Type B pancreatic cell (in vitro differentiated cells): ENCODE measurements at places on chromosomes 4 and X.

DNA sequence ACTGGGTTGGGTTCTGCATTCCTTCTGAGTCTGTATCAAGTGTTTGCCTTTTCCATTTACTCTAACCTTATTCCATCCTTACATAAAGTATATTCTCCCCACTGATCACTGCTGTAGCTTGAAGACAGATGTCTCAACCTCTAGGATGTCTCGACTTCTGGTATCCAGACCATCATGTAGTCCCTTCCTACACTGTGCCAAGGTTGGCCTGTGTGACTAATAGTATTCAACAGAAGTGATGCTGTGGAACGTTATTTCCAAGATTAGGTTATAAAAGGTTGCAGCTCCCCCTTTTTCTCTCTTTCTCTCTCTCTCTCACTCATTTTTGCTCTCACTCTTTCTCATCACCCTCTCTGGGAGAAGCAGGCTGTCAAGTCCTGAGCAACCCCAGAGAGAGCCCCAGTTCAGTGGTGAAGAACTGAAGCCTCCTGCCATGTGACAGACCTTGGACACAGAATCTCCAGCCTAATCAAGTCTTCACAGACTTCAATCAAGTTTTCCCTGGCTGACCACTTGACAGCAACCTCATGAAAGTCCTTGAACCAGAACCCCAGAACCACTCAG is 75.4 kb downstream of the PRDM5 start:
- no peak for DNase-seq

GRCh38 chr4:36392024-36392423 is 110.6 kb downstream of the DTHD1 start:
- DNase-seq = no peak

DNA sequence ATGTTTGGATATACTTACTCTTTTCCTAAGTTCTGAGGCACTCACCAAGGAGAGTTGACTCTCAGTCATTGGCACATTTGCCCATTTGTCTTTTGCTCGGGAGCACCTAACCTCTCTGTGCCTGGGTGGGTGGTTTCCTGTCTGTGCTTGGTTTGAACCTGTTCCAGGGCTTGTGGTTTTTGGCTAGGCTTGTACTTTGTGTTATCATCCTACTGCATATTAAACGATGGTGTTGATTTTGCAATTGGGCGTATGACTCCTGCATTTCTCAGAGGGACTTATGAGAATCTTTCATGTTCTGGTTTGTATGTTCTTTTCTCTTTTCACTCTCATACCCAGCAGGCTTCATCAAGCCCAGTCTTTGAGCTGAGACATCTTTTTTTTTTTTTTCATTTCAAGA is 161.7 kb downstream of the BTC start:
- no peak for DNase-seq

DNA sequence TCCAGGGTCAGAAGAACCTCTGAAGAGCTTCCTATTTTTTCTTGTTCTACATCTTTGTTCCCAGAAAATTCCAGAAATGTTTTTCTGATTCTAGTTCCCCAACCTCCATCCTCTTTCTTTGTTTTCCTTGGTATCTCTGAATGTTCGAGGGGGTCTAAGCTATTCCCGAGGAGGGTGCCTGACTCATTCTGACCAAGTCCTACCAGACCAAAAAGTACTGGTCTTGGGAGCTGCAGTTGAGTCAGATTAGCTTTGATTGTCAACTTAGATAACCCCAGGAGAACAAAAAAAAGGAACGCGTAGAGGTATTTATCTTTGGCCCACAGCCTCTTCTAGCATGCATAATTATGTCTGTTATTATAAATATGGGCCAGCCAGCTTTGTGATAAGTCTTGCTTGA is 12.1 kb upstream of the TENM3 start:
- DNase-seq = no peak

DNA sequence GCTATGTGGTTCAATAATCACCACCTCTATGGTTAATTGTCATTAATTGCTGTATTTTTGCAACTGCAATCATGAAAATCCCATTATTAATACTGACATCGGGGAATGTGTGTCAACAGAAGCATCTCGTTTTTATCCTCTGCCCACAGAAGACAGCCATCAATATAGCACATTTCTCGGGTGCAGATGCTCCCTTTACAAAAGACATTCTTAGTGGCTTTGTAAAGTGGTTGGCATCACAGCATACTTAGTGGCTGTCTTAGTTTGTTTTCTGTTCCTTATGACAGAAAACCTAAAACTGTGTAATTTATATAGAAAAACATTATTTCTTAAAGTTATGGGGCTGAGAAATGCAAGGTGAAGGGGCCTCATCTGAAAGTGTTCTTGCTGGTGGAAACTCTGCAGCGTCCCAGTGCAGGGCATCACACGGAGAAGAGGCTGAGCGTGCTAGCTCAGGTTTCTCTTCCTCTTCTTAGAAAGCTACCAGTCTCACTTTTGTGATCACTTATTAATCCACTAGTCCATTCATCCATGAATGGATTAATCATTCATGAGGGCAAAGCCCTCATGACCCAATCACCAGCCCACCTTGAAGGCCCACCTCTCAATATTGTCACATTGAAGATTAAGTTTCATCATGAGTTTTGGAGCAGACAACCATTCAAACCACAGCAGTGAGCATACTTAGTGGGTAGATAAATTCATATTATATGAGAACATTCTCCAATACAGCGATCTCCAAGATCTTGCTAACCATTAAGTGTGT is 1067.7 kb upstream of the PABPC4L start:
- DNase-seq = no peak

DNA sequence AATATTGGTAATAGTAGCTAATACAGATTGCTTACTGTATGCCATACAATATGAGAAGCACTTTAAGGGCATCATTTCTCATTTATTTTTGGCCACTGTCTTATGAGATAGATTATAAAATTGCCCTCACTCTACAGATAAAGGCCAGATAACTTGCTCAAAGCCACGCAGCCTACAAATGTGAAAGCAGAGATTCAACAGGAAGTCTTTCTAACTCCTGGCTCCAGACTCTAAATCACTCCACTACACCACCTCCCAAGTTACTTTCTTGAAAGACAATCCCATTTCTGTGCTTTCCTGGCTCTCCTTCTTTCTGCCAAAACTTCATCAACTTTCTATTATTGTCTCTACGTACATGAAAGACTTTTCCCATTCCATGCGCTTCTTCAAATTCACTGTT is 194.7 kb downstream of the FBXO8 start:
- DNase-seq = no peak

- DNase-seq = no peak
These were observed 56.1 kb upstream of the EIF1AX start for GRCh38 chrX:20197641-20198210.

DNA sequence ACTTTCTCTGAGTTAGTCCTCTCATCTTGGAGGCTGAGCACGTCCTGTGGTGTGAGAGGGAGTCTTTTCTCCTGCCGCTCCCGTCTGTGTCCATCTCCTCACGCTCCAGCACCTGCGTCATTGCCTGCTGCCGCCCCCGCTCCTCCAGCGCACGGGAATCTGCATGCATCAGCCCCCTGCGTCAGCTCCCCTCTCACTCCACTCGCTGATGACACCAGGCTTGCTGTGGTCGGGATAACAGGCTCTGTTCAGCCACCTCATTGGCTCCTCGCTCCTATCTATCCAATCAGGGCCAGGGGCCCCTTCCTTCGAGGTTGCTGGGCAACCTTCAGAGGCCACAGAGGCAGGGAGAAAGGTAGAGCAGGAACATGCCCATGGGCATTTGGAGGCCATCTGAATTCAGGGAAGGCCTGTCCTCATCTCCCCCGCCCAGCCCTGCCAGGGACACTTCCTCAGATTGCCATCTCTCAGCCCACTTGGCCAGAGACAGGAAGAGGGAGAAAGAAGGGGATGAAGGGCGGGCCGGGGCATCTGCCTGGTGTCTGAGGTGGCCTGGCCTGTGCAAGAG is 9.3 kb downstream of the ZNF185 start:
- no peak for DNase-seq

- no peak for DNase-seq
These were observed 156.3 kb downstream of the BCOR start for GRCh38 chrX:39941332-39941920.

- no peak for DNase-seq
These were observed 148.0 kb upstream of the SLC7A11 start for GRCh38 chr4:138389976-138390685.

- no peak for DNase-seq
These were observed 9.2 kb upstream of the TREX2 start for GRCh38 chrX:153454901-153455550.

DNA sequence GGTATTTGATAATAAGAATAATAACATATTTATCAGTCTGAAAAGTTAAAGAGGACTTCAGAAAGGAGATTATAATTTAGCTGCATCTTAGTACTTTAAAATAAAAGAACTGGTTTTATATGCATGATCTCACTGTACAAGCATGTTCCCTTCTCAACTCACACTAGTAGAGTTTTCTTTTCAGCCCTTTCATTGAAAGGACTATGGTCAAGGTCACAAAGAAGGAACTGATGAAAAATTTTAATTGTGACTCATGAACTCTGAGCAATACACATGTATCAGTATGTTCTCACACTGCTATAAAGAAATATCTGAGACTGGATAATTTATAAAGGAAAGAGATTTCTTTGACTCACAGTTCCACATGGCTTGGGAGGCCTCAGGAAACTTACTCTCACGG is 73.7 kb upstream of the NDST4 start:
- no peak for DNase-seq

DNA sequence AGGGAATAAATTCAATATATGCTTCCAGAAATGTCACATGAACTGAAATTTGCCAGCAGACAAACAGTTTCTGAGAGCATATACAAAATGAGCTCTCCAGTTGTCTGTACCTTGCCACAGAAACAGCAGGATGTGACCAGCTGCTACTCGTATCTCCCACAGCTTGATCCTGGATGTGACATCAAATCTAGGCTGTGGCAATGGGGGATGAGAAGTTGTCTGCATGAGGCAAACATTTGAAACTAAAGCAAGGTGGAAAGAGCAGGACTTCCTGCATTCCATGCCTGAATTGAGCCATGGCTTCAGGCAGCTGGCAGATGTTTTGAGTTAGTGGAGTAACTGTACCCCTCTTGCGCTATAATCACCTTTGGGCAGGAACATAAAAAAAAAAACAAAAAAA is 1724.0 kb downstream of the RPA4 start:
- no peak for DNase-seq

GRCh38 chrX:22338740-22339139 is 66.0 kb downstream of the CBLL2 start:
- no peak for DNase-seq

GRCh38 chr4:119313237-119313636 is 8.7 kb downstream of the FABP2 start:
- no peak for DNase-seq

- DNase-seq = no peak
These were observed at the start of gene MSX1 for GRCh38 chr4:4859325-4859798. Gene MSX1 (plus strand): TSS chr4:4859665. CDS start chr4:4859900, 235 bp downstream.

GRCh38 chr4:161121451-161121850 is 1042.3 kb downstream of the FSTL5 start:
- DNase-seq = no peak

DNA sequence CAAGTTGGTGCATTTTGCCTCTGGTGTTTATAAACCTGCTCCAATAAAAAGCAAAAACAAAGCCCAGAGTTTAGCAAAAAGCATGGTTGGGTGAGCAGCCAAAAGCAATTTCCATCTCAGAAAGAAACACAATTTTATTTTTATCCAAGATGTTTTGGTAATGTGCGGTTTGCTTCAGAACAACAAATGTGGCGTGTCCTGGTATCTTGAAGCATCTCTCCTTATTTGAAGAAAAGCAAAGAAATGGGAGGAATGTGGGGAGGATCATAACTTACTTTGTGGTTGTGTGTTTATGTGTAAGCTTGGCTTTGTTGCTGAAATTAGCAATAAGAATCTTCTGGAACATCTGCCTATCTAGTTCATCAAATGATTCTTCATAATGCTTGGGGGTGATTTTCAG is 88.3 kb upstream of the DDX3X start:
- no peak for DNase-seq

GRCh38 chrX:68398291-68398690 is 35.0 kb downstream of the OPHN1 start:
- no peak for DNase-seq

DNA sequence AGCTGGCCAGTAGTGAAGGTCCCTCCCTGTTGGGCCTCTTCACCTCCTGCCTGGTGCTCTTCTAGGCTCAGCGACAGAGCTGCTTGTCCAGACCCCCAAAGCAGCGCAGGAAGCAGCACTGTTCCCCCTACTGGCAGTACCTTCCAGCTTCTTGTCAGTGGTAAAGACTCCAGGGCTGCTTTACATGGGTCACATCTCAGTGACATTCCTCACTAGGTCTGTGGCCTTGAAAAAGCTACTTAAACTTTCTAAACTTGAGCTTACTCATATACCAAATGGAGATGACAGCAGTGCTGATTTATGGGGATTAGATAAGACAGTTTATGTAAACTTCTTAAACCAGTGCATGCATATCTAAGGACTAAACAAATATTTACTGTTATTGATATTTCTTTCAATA is 117.3 kb downstream of the FAT4 start:
- DNase-seq = no peak

GRCh38 chr4:19961091-19961490 is 290.6 kb upstream of the SLIT2 start:
- DNase-seq = no peak
